Stimulated activated CD8-positive, alpha-beta memory T cell treated with anti-CD3 and anti-CD28 coated beads, Interleukin-4, amount 100 ng/mL, for 1 hour (primary cell): ENCODE measurements at places on chromosomes 7 and 10.

DNA sequence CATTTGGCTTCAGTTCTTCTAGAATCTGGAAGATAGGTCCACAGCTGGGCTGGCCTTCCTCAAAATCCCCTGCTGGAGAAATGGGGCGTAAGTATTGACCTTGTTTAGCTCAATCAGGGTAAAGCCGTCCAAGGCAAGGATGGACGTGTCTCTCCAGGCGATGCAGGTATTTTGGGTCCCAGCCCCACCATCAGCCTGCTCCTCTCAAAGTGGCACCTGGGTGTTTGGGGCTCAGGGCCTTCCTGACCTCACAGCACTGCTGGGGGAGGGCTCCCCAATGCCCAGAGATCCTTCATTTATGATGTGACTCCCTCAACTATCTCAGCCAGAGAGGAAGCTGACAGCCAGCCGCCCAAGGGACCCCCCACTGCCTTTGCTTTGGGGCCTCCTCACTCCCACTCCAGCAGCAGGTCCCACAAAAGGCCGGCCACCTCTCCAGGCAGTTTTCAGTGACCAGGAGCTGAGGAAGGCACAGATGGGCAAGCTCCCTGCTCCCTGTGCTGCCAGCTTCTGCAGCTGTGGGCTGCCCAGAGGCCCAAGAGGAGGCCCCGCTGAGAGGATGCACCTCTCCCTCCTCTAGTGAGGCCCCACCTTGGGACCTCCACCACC lies 140.0 kb upstream of the TCERG1L start:
- no peak for DNase-seq

DNA sequence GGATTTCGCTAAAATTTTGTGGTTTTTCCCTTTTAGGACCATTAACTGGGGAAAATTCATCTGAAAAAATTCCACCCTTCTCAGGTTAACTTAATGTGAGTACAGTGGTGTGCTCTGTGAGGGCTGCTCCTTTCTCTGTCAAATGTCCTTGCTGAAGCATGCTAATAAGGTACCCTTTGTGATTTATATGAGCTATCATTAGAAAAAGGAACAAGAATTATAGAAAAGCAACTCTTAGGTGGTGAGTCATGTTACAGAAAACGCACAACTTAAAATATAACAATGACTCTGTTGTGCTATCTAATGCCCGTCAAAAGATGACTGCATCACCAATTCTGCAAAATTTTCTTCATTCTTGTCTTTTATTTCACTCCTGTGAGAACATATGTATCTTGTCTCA lies 162.0 kb upstream of the MAGI2 start:
- DNase-seq = no peak

DNA sequence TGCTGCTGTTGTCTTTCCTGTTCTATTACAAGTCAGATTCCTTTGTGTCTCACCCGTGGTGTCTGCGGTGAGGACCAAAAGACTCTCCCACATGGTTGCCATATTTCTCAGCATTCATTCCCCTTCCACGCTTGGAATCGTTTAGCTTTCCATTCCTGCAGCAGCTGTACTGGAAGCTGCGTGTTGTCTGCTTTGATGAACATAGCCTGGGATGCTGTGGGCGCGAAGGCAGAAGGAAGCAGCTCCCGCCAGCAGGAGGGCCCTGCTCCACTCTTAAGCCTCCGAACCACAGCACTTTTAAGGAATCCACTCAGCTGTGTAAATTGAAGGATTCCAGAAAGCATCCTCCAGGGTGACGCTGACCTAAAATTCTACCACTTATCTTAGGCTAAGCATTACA lies 303.6 kb upstream of the PITRM1 start:
- DNase-seq = no peak

- DNase-seq = no peak
Observed at GRCh38 chr10:33332183-33333065, 2.0 kb downstream of the NRP1 start.

- no peak for DNase-seq
Observed at GRCh38 chr7:116582806-116583444, 58.1 kb downstream of the CAV1 start.

GRCh38 chr7:74258639-74259038 lies 4.4 kb upstream of the RFC2 start:
- DNase-seq = no peak

- no peak for DNase-seq
Observed at GRCh38 chr10:101691081-101691480, 3.9 kb downstream of the FBXW4 start.

- no peak for DNase-seq
Observed at GRCh38 chr7:85452674-85453073, 265.8 kb upstream of the SEMA3D start.

GRCh38 chr10:96716390-96716789 lies 3.9 kb downstream of the PIK3AP1 start:
- no peak for DNase-seq

GRCh38 chr7:97513326-97513725 lies 218.6 kb upstream of the TAC1 start:
- DNase-seq = no peak

DNA sequence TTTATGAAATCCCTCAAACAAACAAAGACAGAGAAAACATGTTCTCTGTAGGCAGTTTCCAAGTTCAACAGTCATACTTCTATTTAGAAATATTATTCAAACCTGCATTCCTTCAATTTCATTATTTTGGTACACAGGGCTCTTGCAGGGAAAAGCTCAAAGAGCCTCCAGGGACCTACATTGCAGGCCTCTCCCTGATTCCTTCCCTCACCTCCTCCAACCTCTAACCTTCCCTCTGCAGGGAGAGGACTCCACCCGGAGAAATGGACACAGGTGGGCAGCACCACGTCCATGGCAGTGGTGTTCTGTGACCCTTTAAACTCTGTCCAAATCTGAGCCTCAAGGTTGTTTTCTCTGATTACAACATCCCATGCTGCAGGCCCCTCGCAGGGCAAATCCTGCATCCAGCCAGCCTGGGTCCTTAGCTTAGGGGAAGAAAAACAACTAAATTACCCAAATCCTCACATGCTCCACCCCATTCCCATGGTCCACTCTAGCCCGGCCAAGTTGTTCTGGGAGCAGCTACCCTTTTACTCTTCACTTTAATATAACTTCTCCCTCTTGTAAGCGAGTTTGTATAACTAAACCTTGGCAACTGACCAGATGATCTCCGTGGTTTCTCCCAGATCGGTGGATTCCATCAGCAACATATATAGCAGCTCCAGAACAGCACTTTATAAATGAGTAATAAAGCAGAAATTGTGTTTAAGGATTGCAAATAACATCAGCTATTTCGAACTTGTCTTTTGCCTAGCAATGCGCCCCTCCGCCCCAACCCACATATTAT lies 129.8 kb downstream of the CUBN start:
- DNase-seq = no peak

GRCh38 chr7:14228341-14228740 lies 238.9 kb upstream of the ETV1 start:
- DNase-seq = no peak

DNA sequence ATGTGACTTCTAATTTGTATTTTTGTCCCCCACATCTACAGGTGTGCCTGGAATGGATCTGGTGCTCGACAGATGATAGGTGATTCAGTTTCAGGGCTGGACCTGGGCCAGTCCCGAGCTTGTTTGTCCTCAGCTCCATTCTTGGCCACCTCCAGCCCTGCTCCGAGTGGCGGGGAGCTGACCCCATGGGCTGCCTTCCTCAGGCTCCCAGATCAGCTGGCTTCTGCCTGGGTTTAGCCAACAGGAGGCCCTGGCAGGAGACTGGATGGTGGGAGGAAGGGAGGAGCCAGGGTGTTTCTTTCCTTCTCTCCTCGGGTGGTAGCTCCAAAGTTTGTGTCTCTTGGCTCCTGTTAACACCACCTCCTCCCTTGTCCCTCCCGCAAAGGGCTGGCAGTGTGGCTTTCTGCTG lies 75.2 kb downstream of the CDH23 start:
- DNase-seq = no peak

- DNase-seq = no peak
Observed at GRCh38 chr10:74983383-74983782, 128.1 kb upstream of the SAMD8 start.

GRCh38 chr7:10104292-10104691 lies 869.4 kb upstream of the PHF14 start:
- no peak for DNase-seq

- no peak for DNase-seq
Observed at GRCh38 chr10:74750848-74751274, 75.5 kb upstream of the KAT6B start.

DNA sequence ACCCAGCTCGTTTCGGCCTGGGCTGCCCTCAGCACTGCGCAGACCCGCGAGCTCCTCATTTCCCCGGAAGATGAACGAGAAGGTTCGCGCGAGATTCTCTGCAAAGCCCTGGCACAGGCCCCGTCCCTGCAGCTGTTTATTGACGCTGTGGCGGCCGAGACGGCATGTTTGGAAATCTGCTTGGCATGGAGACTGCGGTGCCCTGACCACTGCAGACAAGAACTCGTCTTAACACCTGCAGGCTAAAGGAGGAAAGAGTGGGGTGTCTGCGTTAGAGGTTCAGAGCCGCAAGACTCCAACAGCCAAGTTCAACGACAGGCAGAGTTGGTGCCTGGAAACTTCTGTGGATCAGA lies 125.6 kb downstream of the DNAJB6 start:
- DNase-seq = no peak

DNA sequence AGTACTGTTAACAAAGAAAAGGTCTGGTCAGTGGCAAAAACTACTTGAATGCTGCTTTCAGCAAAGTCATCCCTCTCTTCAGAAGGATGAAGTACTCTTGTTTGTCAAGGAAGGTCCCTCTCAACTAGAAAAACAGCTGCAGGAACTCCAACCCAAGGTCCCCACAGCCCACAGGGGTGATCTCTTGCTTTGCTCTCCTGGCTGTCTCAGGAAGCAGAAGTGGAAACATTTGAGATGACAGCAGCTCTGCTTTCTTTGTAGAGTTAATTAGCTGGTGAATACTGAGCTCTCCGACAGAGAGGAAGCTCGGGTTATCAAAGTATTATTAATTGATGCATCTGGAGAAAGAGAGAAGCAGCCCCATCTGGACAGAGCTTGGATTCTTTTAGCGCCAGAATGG lies 25.4 kb upstream of the LRGUK start:
- no peak for DNase-seq

- DNase-seq = no peak
Observed at GRCh38 chr10:33233221-33233620, 101.2 kb downstream of the NRP1 start.

DNA sequence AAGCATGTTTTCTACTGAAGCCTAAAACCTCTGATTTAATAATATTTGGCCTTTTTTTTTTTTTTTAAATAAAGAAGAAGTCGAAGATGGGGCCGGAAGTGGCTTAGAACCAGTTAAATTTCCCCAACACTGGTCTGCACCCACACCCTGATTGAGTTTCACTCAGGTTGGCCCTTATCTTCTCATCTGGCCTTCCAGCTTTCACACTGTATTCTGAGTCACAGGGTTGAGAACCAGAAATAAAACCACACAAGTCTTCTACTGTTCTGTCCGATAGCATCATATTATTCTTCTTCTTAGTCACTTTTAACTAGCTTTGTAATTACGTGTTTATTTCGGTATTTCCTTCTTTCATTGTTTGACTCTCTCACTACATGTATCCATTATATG lies 9.9 kb downstream of the ZNF365 start:
- DNase-seq = no peak

- no peak for DNase-seq
Observed at GRCh38 chr7:44148166-44148565, 7.0 kb upstream of the MYL7 start.

DNA sequence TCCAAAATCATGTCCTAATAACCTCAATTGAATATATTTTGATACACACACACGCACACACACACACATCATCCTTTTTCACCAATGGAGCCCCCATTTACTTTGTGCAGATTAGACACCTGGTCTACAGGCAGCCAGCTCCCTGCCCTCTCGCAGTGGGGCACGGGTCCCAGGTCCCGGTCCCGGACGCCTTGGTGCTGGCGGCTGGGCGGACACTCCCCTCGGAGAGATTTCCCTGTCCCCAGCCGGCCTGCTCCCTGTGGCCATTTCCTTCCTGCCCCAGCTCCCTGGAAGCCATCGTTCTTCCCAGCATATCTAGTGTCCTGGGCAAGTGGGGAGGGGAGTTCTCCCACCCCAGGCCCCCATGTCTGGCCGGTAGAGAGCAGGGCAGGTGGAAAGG lies 14.6 kb downstream of the DPY19L1 start:
- DNase-seq = no peak

DNA sequence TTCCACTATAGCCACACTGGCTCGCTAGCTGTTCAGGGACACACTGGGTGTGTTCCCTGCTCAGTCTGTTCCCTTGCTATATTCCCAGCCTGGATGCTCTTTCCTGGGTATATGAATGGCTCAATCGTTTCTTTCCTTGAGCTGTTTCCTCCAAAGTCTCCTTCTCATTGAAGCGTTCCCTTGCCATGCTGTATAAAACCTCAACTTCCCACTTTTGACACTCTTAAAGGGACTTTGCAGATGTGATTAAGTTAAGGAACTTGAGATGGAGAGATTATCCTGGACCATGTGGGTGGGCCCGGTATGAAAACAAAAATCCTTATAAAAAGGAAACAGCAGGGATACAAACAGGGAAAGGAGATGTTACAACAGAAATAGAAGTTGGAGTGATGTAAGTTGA lies 973.1 kb downstream of the LRMDA start:
- no peak for DNase-seq

GRCh38 chr7:105581066-105581811 lies at the start of gene EFCAB10:
TSS of gene EFCAB10 (minus strand) at chr7:105581493. CDS start at chr7:105581463, 30 bp downstream.
- DNase-seq = no peak

DNA sequence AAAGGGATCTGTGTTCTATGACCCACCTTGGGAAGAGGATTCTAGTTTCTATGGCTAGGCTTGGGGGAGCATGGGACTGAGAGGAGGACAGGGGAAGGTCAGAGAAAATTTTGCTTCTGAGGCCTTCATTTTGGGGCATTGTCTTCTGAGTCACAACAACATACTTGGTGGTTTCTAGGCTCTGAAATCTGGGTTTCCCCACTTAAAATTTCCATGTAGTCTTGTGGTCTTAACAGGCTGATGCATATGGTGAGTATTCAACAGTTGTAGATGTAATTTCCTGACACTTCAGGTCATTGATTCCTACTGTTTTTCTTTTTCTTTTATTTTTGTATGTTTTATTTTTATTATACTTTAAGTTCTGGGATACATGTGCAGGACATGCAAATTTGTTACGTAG lies 88.5 kb downstream of the ANKRD7 start:
- DNase-seq = no peak

GRCh38 chr7:88111140-88111743 lies 108.6 kb downstream of the SRI start:
- DNase-seq = no peak

DNA sequence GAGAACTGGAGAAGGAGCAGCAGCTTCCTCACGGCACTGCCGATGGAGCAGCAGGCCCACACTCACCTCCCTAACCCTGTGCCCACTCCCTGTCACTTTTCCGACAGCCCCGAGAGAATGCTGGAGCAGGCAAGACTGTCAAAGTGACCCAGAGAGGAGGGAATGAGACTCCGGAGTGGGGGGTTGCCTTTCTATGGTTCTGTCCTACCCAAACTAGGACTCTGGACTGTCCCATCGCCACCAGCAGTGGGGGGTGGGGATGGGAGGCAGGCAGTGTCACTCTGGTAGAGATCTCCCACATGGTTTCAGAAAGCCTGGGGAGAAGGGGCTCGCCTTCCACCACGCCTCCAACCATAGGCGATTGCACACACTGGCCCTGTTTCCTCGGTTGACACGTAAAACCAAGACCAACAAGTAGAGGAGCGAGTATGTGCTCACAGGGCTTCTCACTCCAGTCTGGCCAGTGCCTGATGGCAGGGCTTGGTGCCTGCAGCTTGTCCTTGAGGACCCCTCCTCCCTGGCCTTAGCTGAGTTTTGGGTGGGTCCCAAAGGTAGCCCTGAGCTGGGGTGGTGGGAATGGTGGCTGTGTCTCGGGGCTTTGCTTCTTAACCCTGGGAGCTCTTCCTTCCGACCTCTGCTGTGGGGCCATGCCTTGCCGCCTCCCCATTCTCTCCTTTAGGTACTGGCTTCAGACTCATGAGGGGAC lies 148.5 kb downstream of the PTPN20 start:
- no peak for DNase-seq
